KBM-7 (cell line): ENCODE measurements at places on chromosomes 6 and 20.

- peak; percentile 28 for DNase-seq
These were observed 10.1 kb downstream of the ISM1 start for GRCh38 chr20:13231031-13231752.

GRCh38 chr6:133136177-133136880 lies 104.8 kb upstream of the EYA4 start:
- no peak for DNase-seq

- DNase-seq: no peak
These were observed 13.1 kb upstream of the HLA-G start for GRCh38 chr6:29814379-29815117.

- DNase-seq: no peak
These were observed 115.1 kb upstream of the PMEPA1 start for GRCh38 chr20:57824909-57825308.

- DNase-seq: no peak
These were observed 880.9 kb downstream of the PRIM2 start for GRCh38 chr6:58198301-58198700.

- no peak for DNase-seq
These were observed 22.2 kb downstream of the KHDC1L start for GRCh38 chr6:73203098-73203497.

DNA sequence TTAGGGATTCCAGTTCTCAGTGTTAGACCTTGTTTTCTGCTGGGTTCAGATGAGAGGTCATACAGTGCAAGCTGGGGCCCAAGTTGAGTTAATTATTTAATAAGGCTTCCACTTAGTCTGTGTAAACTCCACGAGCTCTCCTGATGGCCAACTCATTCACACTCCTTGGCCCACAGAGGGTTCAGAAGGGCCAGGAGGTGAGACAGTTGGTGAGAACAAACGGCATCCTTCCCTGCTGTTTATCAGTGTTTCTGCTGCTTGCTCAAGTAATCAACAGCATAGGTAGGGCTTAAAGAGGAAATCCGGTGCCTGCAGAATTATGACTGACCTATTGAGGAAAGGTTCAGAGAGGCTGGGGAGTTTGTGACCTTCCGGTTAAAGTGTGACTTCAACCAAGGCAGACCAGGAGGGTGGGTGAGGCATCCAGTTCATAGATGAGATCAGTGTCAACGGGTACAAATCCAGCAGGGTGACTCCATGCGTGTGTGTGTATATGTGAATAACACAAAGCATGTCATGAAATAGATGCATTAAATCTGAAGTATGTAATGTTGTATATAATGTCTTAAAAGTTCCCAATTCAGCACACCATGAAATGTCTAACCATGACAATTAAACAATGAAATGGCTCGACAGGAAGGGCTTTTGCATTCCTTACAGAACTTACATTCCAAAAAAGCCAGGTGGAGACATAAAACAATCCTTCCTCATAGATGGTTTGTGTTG lies 37.4 kb upstream of the BCAS1 start:
- DNase-seq: no peak

DNA sequence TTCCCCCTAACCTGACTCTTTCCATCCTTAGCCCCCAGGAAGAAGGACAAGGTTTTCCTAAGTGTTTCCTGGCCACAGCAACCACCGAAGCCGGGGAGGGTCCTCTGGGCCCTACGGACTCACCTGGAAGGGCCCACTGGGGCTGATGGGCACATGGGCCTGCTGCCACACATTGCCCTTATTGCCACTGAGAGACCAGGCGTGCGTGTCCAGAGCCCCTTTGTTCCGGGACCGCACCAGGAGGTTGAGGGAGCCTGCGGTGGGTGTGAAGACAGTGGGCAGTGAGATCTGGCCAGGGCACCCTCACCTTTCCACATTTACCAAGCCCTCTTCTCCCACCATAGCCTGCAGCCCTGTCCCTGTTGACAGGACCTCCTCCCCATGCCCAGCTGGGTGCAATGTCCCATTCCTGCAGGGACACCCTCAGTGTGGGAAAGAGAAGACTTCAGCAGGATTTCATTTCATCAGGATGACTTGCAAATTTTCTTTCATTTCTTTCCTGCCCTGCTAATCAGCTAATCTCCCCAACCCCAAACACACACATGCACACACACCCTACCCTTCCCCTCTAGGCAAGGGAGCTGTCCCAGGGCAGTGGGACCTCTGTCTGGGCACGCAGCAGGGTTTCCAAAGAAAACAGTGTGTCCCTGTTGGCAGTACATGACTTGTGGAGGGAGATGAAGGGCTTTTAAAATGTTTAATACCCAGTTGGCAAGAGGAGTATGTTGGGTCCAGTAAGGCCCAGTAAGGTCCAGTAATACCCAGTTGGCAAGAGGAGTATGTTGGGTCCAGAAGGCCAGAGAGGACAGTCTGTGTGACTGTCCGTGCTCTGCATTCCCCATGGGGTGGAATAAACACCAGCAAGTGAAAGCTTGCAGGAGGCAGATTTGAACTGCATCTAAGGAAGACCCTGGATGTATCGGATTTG lies 59.0 kb downstream of the MDGA1 start:
- DNase-seq: no peak

- DNase-seq: no peak
These were observed 30.8 kb downstream of the METTL24 start for GRCh38 chr6:110327391-110327790.

DNA sequence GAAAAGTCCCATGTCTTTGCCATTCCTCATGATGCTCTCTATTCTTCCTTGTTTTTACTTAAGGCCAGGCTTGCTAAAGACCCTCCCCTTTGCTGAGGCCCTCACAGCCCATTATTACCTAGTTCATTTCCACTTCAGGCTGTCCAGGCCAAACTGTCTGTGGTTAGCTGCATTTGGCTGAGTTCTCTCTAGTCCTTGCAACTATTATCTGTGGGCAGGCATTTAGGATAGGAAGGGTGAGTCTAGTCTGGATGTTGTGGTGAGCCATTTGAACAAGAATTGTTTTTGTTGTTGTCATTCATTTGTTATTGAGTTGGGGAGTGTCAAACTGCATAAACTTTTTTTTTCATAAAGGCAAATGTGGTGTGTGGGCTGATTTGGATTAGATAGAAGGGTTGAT lies 182.4 kb downstream of the CD109 start:
- no peak for DNase-seq

DNA sequence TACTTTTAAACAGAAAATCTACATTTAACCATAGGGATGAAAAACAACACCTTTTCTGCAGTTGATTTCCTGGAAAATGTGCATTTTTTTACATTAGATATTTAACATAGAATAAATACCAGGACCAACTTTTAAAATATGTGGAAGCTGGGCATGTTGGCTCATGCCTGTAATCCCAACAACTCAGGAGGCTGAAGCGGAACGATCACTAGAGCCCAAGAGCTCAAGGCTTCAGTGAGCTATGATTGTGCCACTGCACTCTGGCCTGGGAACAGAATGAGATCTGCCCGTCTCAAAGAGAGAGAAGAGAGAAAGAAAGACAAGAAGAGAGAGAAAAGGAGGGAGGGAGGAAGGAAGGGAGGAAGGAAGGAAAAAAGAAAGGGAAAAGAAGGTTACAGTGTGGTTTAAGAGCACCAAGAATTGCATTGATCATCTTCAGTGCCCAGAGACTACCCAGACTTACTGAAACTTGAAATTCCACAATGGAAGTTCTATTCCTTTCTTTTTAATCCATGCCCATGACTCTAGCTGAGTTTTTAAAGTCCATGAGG lies 189.4 kb upstream of the ARID1B start:
- no peak for DNase-seq

GRCh38 chr6:1524040-1524480 lies 85.7 kb upstream of the FOXC1 start:
- DNase-seq: peak; percentile 4

- no peak for DNase-seq
These were observed 31.2 kb downstream of the PRR18 start for GRCh38 chr6:166277018-166277417.

DNA sequence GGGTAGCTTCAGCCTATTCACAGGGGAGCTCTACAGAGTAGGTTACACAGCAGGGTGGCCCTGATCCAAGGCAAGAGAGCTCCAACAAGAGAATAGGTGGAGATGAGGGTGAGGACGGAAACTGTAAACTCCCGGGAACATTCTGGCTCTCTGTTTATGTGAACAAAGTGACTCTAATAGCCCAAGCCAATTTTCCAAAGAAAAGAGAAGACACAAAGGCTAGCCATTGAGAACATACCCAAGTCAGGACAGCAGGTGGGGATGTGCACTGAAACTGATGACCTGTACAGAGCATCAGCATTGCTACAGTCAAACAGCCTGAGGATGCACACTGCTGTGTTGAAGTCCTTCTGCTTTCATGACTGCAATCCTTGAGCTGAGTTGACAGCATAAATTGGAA lies 136.0 kb upstream of the TOP1 start:
- no peak for DNase-seq

DNA sequence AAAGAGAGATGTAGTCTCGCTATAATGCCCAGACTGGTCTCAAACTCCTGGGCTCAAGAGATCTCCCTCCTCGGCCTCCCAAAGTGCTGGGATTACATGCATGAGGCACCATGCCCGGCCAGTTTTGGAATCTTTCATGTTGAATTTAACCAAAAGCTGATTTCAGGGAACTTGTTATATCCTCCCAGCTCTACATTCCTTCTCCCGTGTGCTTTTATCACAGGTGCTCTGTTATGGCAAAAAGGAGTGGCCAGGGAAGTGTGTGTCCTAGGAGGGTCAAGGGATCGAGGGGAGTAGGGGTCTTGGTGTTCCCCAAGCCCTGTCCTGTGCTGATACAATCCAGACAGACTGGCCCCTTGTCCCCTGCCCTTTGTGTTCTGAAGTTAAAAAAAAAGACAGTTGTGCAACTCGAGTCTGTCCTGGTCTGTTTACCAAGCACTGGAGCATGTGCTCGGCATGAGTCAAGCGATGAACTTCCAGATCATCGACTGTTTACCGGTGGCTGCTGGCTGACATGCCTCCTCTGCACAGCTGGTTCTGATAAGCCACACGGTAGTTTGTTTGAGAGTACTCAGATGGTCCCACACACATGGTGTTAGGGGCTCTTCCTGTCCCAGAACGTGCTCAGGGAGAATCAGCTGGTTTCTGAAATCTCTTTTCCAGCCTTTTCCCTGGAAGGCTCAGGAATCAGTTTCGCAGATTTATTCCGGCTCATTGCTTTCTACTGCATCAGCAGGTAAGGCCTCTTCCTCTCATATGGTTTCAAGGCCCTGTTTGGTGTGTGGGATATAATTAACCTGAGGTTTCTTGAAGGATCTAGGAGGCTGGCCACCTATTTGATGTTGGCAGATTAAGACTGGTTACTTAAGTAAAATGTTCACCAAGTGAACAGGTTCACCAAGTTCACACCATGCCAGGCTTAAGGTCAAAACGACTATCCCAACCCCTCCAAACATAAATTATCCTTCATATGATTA lies 52.6 kb upstream of the NAA20 start:
- no peak for DNase-seq

DNA sequence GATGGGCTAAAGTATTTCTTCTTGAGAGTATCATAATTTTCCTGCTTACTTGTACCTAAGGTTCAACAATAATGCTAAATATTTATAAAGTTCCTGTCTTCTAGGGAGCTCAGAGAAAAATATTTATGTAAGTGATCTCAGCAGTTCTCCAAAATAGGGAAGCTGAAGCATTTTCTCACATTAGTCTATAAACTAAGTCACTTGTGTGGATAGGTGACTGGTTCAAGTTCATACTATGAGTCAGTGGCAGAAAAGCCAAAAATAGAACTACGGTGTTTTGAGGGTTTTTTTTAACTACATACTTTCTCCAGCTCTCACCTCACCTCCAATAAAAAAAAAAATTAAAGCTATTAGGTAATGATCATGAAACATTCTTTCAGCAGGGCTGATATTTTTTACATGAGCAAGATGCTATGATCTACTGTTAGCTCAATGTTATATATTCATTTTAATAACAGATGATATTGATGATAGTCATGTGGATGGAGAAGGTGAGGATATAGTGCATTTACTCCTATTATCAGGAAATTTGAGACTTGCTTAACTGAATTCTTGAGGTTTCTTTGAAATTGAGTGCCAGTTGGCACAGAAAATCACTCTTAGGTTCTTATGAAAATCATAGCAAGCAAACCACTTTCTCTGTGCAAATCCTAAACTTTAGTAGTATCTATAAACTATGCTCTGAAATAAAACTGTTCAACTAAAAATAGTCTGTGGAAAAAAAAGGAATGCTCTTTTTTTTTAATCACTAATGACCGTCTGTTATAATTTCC lies 4.1 kb upstream of the MOXD1 start:
- no peak for DNase-seq

- DNase-seq: no peak
These were observed 149.2 kb upstream of the EXOC2 start for GRCh38 chr6:842141-842540.

GRCh38 chr6:170034294-170034693 lies 256.6 kb downstream of the DLL1 start:
- DNase-seq: no peak

DNA sequence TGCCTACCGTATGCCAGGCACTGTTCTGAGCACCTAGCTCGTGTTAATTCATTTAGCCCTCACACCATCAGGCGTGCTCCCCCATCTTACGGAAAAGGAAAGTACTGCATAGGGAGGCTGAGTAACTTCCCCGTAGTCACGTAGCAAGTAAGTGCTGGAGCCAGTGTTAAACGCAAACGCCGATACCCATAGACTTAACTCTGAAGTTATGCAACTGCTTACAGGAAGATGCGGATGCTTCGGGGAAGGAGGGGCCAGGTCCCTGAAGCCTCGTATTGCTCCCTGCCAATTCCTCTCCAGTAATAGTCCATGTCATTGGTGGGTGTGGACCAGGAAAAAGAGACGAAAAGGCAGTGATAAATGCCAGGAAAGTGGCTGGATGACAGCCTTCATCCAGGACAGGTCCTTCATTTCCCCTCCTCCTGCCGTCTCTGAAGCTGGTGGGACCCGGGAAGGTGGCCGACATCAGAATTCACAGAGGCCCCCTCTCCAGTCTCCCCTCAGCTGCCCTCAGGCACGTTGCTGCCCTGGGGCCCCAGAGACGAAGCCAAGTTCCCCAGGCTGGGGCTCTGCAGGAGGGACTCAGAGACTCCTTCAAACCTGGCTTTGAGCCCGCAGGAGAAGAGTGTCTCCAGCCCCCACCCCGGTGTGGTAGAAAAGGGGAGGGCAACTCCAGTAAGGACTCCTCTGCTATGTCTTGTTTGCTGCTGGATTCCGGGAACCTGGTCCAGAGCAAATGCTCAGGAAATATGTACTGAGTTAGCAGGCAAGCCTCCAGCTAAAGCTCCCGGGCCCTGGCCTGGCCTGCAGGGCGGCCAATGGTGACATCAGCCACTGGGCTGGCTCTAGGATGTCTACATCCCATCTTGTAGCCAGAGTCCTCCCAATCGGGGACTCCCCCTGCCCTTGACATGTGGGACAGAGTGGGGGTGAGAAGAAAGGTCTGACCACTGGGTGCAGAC lies 37.8 kb downstream of the RAB44 start:
- no peak for DNase-seq

DNA sequence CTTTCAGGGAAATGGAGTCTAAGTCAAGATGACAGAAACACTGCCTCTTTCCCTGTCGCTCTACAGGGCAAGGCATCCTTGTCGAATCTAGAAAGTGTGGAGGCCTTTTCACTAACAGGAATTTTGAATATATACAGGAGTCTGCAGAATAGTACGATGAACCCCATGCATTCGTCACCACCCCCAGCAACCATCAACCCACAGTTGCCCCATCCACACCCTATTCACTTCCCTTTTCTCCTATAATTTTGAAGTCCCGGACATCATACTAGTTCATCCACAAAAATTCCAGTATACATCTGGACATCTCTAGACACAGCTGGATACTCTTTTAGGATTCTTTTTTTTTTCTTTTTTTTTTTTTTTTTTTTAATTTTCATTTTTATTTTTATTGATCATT lies 80.7 kb upstream of the RIN2 start:
- DNase-seq: no peak

GRCh38 chr6:126199466-126199865 lies 140.4 kb upstream of the CENPW start:
- DNase-seq: no peak
